ENCODE measurements at places on chromosomes 16 and 17.

- DNase-seq, result no peak
Observed at GRCh38 chr16:84893849-84894599, 74.2 kb downstream of the CRISPLD2 start.

DNA sequence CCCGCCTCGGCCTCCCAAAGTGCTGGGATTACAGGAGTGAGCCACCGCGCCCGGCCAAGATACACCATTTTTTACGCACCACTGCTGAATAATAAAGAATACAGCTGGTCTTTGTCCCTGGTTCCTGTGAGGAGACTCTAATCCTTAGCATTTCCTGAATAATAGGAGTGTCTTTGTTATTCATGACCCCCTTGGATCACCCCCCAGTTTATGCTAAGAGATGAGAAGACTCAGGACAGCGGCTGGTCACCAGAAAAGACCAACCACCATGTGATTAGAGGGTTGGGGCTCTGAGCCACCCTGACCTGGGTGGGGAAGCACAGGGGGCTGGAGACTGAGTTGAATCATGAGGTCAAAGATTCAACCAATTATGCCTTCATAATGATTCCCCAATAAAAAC is 17.3 kb downstream of the PHLPP2 start:
- DNase-seq, result no peak

GRCh38 chr16:56350491-56351405 is 74.6 kb downstream of the AMFR start:
- DNase-seq, result no peak

DNA sequence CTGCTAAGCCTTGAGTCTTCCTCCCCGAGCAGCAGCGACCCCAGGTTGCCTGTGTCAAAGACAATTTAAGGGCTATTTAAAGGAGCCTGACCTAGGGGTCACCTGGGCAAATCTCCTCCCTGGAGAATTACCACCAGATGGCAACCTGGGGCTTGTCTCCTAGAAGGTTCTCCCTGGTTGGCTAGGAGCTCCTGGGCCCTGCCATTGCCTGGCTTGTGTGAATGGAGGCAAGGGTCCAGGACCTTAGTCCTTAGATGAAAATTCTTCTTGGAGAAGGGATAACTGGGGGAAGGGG is 51.3 kb upstream of the TAC4 start:
- no peak for DNase-seq

DNA sequence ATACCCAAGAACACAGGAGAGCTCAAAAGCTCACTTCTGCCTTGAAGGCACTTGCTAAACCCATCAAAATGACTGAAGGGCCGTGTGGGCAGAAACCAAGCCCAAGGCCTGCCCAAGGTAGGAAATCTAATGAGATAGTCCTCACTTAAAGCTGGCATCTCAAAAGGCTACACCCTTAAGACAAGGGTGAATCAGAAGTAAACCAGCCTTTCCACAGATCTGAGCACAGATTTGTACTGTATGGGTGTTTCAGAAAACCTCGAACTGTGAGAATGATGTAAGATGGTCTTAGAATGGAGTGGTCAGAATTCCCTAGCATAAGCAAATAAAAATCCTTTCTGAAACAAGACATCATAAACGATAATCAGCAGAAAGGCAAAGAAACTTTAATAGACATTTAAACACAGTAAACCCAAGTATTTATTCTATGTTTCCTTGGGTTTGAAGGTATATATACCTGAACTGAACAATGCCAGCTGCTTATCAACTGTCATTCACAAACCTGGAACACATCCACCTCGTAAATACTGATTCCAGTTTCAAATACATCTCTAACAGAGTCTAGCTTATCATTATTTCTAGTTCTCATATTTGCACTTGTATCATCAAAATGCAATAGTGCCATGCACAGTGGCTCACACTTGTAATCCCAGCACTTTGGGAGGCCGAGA is 37.8 kb downstream of the GLG1 start:
- peak; percentile 63 for DNase-seq

Data from epithelial cell of esophagus (primary cell).